ENCODE measurements at places on chromosomes 3 and 15.

DNA sequence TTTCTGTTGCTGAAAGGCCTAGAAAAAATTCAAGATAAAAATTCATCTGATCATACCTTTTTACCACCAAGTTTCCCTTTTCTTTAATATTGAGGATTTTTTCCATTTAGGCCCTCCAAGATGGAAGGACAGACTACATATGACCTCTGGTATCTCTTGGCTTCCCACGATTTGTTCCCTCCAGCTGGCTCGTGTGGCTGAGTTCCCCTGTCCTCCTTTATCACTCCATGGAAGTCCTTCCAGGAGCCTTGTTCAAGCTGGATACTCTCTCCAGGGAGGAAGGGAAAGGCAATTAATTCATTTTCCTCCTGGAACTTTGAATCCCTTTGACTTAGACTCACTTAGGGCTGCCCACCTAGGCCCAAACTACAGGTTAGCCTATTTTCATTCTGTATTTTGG lies 110.6 kb downstream of the CFAP44 start:
- DNase-seq: no peak

- DNase-seq: no peak
These were observed 68.0 kb downstream of the TRAK1 start for GRCh38 chr3:42159147-42159546.

- no peak for DNase-seq
These were observed 41.0 kb downstream of the MCTP2 start for GRCh38 chr15:94272251-94272898.

GRCh38 chr15:84960391-84961113 lies 21.1 kb upstream of the PDE8A start:
- DNase-seq: no peak

DNA sequence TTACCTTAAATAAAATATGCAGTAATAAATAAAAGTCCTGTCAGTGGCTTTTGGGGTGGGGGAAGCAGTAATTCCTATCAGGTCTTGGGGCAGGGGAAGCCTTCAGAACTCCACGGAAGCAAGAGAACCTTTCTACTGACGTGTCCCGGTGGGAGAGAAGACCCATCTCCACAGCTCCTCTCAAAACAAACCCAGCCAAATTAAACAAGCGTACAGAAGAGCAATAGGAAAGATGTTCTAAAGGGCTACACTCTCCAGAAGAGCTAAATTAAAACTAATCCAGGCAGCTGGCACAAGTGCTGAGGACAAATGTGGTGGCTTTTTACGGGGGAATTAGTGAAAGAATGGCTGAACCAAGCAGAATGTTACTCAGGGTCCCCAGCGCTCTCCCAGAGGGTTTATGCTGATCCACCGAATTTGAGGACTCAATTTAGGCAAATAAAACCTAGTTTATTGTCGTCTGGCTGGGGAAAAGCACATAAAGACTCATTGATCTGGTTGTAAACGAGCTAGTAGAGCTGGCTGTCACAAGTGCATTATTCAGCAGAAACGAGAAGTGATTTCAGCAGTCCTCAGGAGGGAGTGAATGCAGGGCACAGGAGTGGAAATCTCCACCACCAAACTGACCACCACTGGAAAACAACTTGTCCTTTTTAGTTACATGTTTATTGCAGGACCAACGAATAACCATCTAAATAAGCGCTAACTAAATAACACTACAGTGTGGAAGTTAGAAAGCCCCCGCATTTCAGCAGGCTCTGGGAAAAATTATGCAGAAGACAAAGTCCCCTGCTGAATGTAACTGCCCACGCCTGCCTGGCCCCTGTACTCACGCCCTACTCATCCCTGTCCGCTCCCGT lies 13.5 kb downstream of the BFSP2 start:
- DNase-seq: no peak

DNA sequence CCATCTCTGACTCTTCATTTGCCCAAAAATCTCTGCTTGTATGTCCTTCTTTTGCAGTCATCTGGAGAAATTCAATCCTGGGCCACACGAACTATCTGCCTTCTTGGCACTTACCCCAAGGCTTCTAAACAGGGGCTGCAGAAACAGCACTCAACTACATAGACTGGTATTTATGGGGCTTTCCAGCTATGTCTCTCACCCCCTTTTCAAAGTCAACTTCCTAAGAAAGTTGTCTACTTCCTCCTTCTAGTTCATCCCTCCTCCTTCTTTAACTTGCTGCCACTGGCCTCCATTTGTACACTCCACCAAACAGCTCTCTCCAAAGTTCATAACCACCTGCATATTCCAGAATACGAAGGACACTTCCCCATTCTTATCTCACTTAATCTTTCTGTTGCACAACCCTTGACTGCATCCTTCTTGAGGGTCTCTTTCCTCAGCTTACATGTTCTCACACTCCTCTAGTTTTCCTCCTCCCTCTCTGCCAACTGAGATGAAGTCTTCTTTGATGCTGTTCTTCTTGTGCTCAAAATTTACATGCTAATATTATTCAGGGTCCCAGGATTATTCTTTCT lies 55.2 kb downstream of the PLD1 start:
- DNase-seq: no peak

DNA sequence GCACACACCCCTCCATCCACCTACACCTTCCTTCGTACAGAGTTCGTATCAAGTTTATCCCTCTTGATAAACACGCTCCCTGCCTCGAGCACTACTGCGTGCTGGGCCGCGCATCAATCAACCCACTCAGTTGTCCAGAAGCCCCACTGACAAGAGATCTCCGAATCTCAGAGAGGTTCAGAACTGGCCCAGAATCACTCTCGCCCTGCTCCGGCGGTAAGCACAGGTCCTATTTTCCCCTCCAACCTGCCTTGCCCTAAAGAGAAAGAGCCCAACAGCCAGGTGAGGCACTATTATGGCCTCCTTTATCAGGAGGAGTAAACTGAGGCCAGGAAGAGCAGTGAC lies 494 bp upstream of the NISCH start:
- no peak for DNase-seq

DNA sequence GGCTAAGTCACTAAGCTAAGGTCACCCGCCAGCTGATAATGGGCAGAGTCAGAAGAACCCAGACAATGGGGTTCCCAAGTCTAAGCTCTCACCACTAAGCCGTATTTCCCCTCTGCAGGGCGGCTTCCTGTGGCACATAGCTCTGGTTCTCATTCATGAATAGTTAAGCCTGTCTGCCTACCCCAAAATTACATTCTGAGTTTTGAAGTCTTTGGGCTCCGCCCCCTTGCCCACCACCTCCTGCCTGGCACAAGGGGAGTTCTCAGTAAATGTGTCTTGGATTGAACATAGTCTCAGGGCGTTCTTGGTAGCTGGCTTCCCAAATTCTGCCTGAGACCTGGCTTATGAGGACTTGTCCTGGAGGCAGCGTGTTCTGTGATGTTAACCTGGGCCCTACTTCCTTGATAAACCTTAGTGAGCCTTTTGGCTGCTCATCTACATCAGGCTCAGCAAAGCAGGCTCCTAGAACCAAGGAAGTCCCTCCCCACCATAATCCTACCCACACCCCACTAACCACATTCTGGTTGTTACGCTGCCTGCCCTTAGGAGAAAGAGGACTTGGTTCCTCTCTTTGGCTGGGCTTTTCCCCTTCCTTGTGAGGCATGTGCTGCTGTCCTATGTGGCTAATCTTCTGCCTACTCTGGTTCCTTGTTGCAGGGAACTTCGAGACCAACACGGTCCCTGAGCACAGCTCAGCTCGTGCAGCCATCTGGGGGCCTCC lies 54.9 kb downstream of the STARD5 start:
- DNase-seq: no peak

DNA sequence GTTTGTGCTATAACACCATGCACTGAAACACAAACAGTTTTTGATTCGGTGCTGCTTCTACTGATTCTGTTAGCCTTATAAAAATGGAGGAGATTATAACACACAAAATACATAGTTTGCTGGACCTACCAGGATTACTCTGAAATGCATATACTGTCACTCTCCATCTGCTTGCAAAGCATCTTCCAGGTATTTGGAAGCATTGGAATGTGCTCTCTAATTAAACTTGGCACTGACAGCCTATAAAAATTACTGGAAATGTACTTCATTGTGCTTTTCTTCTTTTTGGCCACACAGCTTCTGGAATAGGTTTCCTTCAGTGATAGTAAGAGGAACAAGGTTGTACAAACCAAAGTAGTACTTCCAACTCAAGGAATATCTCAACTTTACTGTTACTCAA lies 376.1 kb downstream of the UNC13C start:
- no peak for DNase-seq

GRCh38 chr3:103006526-103007183 lies 571.8 kb downstream of the ZPLD1 start:
- DNase-seq: peak; percentile 48

DNA sequence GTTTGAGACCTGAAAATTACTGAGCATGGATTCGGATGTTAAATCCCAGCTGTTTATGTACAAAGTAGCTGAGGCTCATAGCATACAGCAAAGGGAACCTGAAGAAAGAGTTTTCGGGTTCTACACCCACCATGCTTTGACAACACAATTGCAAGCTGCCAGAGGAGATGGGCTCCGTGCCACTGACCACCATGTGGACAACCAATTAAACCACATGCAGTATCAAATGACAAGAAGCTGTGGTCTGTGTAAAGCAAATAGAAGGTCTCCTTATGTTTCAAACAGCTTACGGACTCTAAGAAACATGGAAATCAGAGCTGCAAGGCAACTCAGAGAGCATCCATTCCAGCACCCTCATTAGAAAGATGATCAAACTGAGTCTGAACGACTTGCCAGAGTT lies 12.9 kb downstream of the GABRB3 start:
- DNase-seq: no peak

- DNase-seq: no peak
These were observed 43.4 kb downstream of the DCP1A start for GRCh38 chr3:53303957-53304356.

- DNase-seq: no peak
These were observed 32.5 kb upstream of the TP63 start for GRCh38 chr3:189598530-189599225.

DNA sequence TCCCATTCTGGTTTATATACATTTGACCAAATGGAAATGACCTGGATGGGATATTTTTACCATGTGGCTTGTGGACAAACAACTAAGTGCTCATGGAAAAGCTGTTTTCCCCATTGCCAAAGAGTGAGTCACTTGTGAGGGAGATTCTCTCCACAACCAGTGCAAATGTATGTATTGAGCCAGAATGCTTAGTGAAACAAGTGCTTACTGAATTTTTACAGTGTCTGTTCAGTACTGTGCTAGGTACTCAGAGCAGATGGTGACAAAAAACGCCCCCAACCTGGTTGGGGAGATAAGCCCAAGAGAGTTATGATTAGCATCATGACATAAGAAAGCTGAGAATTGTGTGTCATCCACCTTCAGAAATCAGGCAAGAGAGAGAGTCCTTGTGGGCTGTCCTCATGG lies 2.3 kb downstream of the CHP1 start:
- DNase-seq: no peak

DNA sequence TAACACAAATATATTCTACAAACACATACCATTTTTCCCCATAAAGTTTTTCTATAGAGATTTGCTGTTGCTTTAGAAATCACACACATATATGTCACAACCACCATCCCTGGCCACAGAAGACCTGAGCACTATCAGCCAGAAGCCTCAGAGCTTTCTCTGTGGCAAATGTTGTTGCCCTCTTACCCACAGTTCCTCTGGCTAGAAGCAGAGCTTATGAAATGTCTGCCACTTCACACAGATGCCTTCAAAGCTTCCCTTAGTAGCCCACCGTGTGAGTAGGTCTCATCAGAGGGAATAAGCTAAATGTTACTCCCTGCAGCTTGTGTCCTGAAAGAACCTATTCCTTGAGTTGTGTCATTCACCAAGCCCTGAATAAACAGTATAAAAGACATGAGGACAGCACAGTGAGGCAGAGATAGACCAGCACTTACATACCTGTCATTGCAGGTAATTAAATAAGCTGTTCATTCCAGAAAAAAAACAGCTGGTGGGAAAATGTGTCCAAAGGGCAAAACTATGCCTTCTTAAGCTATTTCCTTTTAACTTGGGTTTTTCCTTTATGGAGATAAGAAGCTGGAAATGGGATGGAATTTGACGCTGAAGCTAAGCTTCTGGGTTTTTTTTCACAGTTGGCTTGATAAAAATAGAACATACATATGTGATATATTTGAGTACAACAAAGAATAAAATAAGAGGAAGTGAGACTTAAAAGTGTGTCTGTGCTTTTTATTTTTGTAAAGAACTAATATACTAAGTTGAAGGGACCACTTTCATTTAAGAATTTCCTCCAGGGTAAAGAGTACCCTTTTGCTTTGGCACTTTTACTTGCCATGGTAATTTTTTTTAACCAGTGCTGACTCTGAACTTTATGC lies 391.4 kb downstream of the KCNH8 start:
- no peak for DNase-seq

- DNase-seq: no peak
These were observed 16.1 kb upstream of the LARP6 start for GRCh38 chr15:70870051-70870450.

DNA sequence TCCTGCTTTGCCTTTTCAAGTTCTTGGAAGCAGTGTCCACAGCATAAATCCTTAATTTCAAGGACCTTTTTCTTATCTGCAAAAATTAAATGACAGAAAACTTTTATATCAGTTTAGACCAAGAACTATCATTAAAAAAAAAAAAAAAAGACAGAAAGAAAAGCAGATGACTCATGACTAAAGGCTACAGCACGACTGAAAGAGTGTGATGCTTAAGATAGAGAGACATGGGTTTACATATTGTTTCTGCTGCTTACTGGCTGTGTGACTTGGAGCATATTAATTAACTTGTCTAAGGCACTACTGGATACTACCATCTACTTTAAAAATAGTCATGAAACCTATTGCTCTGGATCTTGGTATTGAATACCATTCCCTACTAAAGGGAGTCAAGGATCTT lies 62.3 kb downstream of the CEP152 start:
- no peak for DNase-seq

DNA sequence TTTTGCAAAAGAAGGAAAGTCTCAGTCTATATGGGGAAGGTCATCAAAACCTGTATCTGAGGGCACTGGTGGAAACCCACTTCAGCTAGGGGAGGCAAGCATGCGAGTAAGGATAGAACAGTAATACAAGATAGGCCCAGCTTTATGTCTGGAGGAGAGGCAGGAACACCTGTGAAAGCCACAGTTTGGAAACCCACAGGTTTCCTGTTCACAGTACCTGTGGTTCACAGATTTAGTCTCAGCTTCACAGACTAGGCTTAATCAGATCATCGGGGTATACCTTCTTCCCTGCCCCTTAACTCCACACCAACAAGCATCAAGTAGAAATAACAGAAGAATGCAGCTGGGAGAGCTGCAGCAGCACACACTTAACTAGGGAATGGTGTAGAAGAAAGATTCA lies 36.2 kb downstream of the C2CD4B start:
- DNase-seq: no peak

- no peak for DNase-seq
These were observed 146.5 kb upstream of the SLC6A11 start for GRCh38 chr3:10669490-10670048.

DNA sequence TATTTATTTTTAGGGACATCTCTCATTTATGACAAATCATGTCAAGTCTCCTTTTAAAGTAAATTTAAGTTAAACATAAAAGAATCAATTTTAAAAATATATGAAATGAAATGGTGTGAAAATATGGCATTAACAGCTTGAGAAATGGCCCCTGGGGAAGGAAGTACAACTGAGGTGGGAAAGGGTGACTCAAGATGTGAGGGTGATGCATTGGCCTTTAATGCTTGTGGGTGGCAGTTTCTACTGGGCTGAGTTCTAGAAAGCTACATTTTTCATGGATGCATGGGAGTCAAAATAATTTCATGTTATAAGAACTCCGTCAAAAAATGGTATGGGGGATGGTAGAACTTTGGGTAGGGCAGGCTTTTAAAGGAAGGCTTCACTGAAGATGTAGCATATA lies 708.8 kb upstream of the CFAP20DC start:
- DNase-seq: no peak
